ENCODE measurements at places on chromosomes 1 and 21.

GRCh38 chr1:76122271-76122670 is 47.7 kb downstream of the ST6GALNAC3 start:
- H3K27me3 ChIP-seq, result peaks cover 4% of the 10 kb centered on the region
- no peak for DNase-seq
- H3K4me1 ChIP-seq, result no peaks in the 10 kb centered on the region
- no peak overlapping the region for H3K27ac ChIP-seq
- no peak overlapping the region for H3K4me3 ChIP-seq

DNA sequence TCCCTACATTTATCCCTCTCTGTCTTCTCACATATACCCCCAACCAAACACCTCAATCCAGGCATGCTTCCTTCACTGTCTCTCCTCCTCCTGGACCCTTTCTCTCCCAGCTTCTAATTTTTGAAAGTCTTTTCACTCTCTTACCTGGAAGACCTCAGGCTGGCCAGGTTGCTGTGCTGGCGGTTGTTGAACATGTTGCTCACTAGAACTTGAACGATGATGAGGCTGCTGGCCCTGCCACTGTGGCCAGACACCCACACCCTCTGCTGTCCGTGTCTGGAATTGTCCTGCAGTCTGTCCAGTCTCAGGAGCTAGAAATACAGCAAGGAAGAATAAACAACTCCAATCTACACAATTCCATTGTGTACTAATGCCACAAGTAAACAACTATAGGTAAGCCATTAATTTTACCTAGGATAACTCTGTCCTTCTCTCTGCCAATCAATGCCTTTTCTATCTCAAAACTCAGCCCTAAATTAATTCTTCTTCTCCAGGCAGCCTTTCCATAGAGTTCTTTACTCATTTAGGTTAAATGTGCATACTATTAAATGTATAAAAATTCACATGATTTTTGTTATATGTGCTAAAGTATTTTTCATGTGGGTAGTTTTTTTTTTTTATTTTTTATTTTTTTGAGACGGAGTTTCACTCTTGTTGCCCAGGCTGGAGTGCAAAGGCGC is 5.1 kb upstream of the CTSK start:
- H3K4me3 ChIP-seq, result no peak overlapping the region
- H3K27me3 ChIP-seq, result no peaks in the 10 kb centered on the region
- peak; percentile 62 for DNase-seq
- peaks cover 23% of the 10 kb centered on the region for H3K4me1 ChIP-seq

DNA sequence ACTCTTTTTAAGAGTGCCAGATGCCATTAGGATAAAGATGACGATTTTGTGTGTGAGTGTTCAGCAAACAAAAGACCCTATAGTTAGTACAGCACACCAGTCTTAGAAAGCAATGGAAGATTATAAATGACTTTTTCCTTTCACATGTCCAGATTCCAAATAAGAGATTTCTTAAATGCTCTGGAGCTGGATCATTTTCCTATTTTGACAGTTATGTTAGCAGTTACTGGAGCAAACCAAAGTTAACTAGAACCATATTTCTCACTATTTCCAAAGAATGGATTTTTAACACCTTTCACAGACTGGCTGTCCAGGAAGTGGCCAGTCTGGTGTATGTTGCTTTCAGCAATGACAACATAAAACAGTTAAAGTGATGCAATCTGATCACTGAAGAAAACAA is 905.8 kb upstream of the ADGRL2 start:
- no peak overlapping the region for H3K27ac ChIP-seq
- H3K4me3 ChIP-seq, result no peak overlapping the region
- DNase-seq, result no peak
- H3K36me3 ChIP-seq, result no peaks in the 10 kb centered on the region

DNA sequence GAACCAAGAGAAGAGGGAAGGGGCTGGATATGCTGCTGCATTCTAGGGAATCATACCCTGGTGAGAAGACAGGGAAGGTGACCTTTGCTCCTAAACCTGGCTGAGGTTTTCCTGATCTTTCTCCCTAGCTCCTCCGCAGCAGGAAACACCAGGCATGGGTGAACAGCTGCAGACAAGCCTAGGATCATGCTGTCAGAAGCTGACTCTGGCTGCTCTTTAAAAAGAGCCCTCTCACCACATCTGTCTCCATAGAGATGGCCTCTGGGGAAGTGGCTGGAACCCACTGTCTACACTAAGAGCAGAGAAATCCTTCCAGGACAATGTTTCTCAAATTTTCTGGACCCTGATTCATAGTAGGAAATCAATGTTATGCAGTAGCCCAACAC is 57.6 kb downstream of the CD34 start:
- no peak for DNase-seq
- H3K27ac ChIP-seq, result no peak overlapping the region
- H3K27me3 ChIP-seq, result no peaks in the 10 kb centered on the region

- H3K4me1 ChIP-seq, result peaks cover 16% of the 10 kb centered on the region
- H3K4me3 ChIP-seq, result no peak overlapping the region
- peaks cover 13% of the 10 kb centered on the region for H3K36me3 ChIP-seq
- H3K27me3 ChIP-seq, result no peaks in the 10 kb centered on the region
- DNase-seq, result no peak
Observed at GRCh38 chr1:53918343-53918742, 24.4 kb downstream of the DIO1 start.

DNA sequence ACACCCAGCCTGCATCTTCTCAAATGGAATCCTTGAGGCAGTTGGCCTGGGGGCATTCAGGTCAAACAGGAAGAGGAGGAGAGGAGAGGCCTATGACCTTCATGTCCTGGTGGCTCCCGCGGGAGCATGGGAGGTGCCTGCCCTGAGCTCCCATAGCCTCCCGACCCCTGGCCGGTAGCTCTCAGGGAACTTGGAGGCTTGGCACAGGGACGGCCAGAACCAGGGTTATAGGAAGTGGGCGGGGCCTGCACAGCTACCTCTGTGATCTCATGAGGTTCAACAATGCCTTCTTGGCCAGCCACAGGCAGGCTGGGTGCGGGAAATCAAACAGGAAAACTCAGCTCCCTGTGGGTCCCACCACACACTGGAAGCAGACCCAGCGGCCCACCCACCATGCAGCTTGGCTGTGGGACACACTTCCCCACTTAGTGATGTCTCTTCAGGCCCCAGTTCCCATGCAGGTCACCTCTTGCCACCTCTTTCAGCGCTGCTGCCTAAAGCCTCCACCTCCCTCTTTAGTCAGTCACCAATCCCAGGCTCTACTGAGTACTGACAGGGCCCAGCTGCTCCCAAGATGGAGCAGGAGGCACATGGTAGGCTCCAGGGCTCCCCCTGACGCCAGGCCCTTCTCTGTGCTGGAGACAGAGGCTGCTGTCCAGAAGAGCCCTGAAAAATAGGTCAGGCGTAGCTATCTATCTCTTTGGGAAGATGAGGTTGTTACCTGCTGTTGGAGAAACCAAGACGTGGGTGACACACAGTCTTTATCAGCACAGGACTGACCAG is at the start of gene SLFNL1:
TSS of gene SLFNL1 (minus strand) at position 200 of the 783 bp plus-strand sequence. CDS start 1,065 bp downstream, outside the sequence.
- peaks cover 15% of the 10 kb centered on the region for H3K36me3 ChIP-seq
- peak within 1 kb of the TSS; percentile 63 for H3K27ac ChIP-seq
- peaks cover 7% of the 10 kb centered on the region for H3K4me1 ChIP-seq
- peaks cover 20% of the 10 kb centered on the region for H3K27me3 ChIP-seq

- no peaks in the 10 kb centered on the region for H3K36me3 ChIP-seq
- peaks cover 21% of the 10 kb centered on the region for H3K4me1 ChIP-seq
- no peaks in the 10 kb centered on the region for H3K27me3 ChIP-seq
- peak overlapping the region; percentile 80 for H3K27ac ChIP-seq
- peak overlapping the region; percentile 30 for H3K4me3 ChIP-seq
- DNase-seq, result peak; percentile 56
Observed at GRCh38 chr1:65881067-65881594, 88.4 kb downstream of the PDE4B start.

GRCh38 chr21:36881228-36881627 is 85.2 kb downstream of the HLCS start:
- H3K27me3 ChIP-seq, result peaks cover 3% of the 10 kb centered on the region
- H3K4me1 ChIP-seq, result peaks cover 32% of the 10 kb centered on the region
- H3K4me3 ChIP-seq, result no peak overlapping the region
- peaks cover 60% of the 10 kb centered on the region for H3K36me3 ChIP-seq
- H3K27ac ChIP-seq, result peak overlapping the region; percentile 56

DNA sequence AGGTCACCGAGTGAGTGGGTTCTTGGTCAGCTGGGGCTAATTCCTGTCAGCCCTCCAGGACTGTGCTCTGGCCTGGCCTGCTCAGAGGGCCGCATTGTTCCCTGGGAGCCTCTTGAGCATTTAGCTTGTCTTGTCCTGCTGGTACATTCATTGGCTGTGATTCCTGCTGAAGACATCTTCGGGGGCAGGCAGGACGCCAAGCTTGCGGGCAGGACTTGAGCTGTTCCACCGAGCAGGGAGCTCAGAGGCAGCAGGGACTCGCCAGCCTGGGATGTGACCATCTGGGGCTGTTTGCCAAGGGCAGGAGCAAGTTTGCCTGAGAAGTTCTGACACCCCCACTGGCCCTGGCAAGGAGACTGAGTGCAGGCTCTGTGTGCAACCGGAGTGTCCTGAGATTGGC is 7.0 kb upstream of the SLC26A9 start:
- no peaks in the 10 kb centered on the region for H3K36me3 ChIP-seq
- peak overlapping the region; percentile 6 for H3K27ac ChIP-seq
- no peak overlapping the region for H3K4me3 ChIP-seq
- H3K4me1 ChIP-seq, result peaks cover 22% of the 10 kb centered on the region
- peaks cover 24% of the 10 kb centered on the region for H3K27me3 ChIP-seq

DNA sequence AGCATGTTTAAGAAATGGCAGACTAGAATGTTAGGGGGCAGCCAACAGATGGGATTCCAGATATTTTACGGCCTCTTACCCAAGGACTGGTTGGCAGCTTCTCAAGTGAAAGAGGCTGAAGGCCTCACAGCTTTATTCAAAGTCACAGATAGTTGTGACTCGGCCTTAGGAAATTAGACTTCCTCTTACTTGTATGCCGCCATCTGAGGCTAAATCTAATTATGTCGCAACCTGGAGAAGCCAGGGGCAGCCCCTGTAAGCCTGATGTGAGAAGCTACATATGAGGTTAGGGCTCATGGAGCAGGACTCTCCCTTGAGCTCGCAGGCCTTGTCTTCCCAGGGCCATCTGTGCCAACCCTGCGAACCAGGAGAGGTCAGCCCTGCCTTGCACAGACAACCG is 352.5 kb downstream of the HHAT start:
- no peaks in the 10 kb centered on the region for H3K4me1 ChIP-seq
- peaks cover 3% of the 10 kb centered on the region for H3K27me3 ChIP-seq
- H3K4me3 ChIP-seq, result no peak overlapping the region
- DNase-seq, result no peak
- H3K36me3 ChIP-seq, result no peaks in the 10 kb centered on the region

- H3K36me3 ChIP-seq, result peaks cover 10% of the 10 kb centered on the region
- H3K4me3 ChIP-seq, result no peak overlapping the region
- no peaks in the 10 kb centered on the region for H3K27me3 ChIP-seq
- no peak for DNase-seq
- H3K4me1 ChIP-seq, result no peaks in the 10 kb centered on the region
- H3K27ac ChIP-seq, result no peak overlapping the region
Observed at GRCh38 chr21:40179166-40179565, 311.9 kb downstream of the PCP4 start.
